ENCODE measurements at places on chromosomes 4 and X. TPM values are rescaled to one million over a fixed set of nuclear protein-coding genes. Genes with fewer than 3 reads are reported as not detected.
A peak's percentile ranks its signal among the peaks of the same experiment; 100 is the strongest.

The GPR143 gene
- 10.6 TPM for total RNA-seq

The SORCS2 gene
- total RNA-seq, result 12.9 TPM

The PPEF1 gene
- total RNA-seq, result 0.34 TPM

The SH3D19 gene
- 38.3 TPM for total RNA-seq

The TRIM75 gene
- not detected for total RNA-seq

The CTSO gene
- 3.2 TPM for total RNA-seq

The RGN gene
- total RNA-seq, result 0.92 TPM

The RBMXL3 gene
- total RNA-seq, result not detected

The STATH gene
- total RNA-seq, result not detected

The C4orf51 gene
- total RNA-seq, result not detected

The CLTRN gene
- 2.0 TPM for total RNA-seq

- no peak for DNase-seq
- no peak overlapping the region for H3K27ac ChIP-seq
- no peak overlapping the region for H3K4me3 ChIP-seq
- H3K4me1 ChIP-seq, result no peaks in the 10 kb centered on the region
Measured at GRCh38 chr4:15332377-15332776, 95.5 kb upstream of the C1QTNF7 start.

GRCh38 chr4:26713563-26714151 is 129.8 kb downstream of the TBC1D19 start:
- no peak overlapping the region for H3K4me3 ChIP-seq
- no peak for DNase-seq
- H3K27me3 ChIP-seq, result no peaks in the 10 kb centered on the region
- no peaks in the 10 kb centered on the region for H3K4me1 ChIP-seq

DNA sequence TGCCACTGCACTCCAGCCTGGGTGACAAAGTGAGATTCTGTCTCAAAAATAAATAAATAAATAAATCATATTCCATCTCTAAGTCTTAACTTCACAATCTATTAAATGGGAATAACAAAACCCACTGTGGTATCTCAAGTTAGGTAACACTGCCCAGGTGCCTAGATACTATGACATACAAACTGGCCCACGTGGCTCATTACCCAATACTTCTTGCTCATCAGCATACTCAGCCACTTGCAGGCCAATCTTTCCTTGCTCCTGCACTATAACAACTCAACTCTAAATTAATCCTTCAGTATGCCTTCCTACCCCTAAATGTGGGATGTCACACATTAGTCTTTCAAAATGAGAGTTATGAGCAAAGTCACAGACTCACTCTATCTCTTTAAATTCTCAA is 230.1 kb downstream of the OPHN1 start:
- H3K4me3 ChIP-seq, result no peak overlapping the region
- no peaks in the 10 kb centered on the region for H3K36me3 ChIP-seq
- no peak for DNase-seq
- no peak overlapping the region for H3K27ac ChIP-seq
- H3K27me3 ChIP-seq, result no peaks in the 10 kb centered on the region

DNA sequence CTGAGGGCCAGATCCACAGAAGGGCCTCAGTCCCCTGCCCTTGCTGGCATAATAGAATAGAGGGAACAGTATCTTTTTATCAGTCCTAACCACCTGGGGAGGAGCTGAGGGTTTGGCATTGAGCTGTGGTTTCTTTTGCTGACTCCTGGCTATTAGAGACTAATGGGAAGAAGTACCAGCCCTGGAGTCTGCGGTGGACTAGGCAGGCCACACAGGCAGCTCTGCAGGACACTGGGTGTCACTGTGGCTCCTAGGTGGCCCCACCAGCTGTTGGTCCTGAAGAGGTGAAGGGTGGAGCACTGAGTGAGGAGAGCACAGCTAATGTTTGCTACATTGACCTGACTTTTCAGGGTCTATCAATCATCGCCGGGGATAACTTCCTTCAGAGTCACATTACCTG is 52.8 kb upstream of the GPC4 start:
- H3K4me1 ChIP-seq, result no peaks in the 10 kb centered on the region
- H3K4me3 ChIP-seq, result no peak overlapping the region
- no peak overlapping the region for H3K27ac ChIP-seq
- no peaks in the 10 kb centered on the region for H3K27me3 ChIP-seq
- no peaks in the 10 kb centered on the region for H3K36me3 ChIP-seq

DNA sequence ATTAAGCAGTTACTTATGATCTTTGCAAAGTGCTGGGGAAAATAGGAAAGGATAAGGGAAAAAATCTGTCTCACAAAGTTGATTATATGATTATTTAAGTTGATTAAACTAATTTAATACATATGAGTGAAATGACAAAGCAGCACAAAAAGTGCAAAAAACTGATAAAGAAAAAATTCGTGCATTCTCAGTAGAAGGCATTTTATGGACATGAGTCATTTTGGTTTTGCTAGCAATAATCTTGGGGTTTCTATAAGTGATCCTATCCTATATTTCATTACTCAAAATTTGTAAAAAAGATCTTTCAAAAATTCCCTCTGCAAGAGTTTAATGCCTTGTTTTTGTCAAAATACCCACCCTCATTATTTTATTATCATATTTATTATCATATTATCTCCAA is 224.2 kb upstream of the ANXA10 start:
- H3K27ac ChIP-seq, result no peak overlapping the region
- H3K36me3 ChIP-seq, result no peaks in the 10 kb centered on the region
- H3K4me1 ChIP-seq, result no peaks in the 10 kb centered on the region
- no peaks in the 10 kb centered on the region for H3K27me3 ChIP-seq

DNA sequence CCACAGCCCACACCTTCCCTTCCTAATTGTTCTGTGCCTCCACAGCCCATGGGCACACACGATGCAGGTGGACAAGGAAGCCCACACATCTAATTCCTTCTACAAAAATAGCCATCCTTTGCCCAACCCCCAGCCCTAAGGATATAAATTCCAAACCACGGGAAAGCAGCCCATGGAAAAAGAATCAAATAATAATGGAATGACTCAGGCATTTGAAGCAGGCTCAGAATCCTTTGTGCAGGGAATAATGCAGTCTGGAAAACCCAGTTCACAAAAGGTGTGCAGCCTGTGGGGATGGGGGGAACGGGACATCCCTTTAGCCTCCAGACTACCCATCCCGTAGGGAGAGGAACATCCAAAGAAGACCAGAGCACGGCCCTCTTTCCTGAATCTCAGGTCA is 342.3 kb upstream of the GALNT7 start:
- peaks cover 9% of the 10 kb centered on the region for H3K4me1 ChIP-seq
- no peak overlapping the region for H3K4me3 ChIP-seq
- no peaks in the 10 kb centered on the region for H3K36me3 ChIP-seq
- H3K27ac ChIP-seq, result no peak overlapping the region

- H3K36me3 ChIP-seq, result no peaks in the 10 kb centered on the region
- peak; percentile 75 for DNase-seq
- peaks cover 29% of the 10 kb centered on the region for H3K27me3 ChIP-seq
- peak overlapping the region; percentile 66 for H3K4me3 ChIP-seq
- H3K4me1 ChIP-seq, result no peaks in the 10 kb centered on the region
- no peak overlapping the region for H3K27ac ChIP-seq
Measured at GRCh38 chr4:83109480-83110222, 4.9 kb downstream of the PLAC8 start.

DNA sequence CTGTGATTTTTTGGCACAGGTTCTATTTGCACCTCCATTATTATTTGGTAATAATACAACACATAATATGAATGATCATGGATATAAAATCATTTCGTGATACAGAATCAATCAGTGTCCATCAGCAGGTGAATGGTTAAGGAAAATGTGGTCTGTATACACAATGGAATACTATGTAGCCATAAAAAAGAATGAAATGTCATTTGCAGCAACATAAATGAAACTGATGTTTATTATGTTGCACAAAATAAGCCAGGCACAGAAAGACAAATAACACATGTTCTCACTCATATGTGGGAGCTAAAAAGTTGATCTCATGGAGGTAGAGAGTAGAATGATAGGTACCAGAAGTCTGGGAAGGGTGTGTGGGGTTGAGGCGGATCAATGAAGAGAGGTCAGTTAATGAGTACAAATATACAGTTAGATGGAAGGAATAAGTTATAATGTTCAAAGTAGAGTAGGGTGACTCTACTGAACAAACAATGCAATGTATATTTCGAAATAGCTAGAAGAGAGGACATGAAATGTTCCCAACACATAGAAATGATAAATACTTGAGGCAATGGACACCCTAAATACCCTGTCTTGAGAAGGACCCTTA is 1.1 kb upstream of the SMARCA1 start:
- peak overlapping the region; percentile 92 for H3K4me3 ChIP-seq
- DNase-seq, result no peak
- H3K36me3 ChIP-seq, result no peaks in the 10 kb centered on the region
- H3K27me3 ChIP-seq, result no peaks in the 10 kb centered on the region
- H3K4me1 ChIP-seq, result no peaks in the 10 kb centered on the region

DNA sequence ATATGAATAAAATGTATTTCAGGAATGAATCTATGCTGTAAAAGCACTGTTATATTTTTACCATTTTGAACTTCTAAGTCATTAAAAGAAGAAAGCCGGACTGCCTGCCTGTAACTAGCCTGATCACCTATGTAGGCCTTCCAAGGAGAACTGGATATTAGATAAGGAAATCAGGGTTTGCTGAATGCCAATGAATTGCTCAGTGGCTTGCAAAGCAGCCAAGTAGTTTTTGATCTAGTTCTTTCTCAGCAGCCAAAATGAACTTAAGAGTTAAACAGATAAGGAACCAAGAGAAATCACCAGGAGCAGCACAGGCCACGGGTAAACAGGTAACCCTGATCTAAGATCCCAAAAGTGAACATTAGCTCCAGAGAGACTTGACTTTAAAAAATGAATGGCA is 3.3 kb downstream of the ANXA5 start:
- H3K4me1 ChIP-seq, result peaks cover 9% of the 10 kb centered on the region
- no peaks in the 10 kb centered on the region for H3K36me3 ChIP-seq
- H3K27ac ChIP-seq, result no peak overlapping the region
- no peak overlapping the region for H3K4me3 ChIP-seq
- H3K27me3 ChIP-seq, result no peaks in the 10 kb centered on the region
- DNase-seq, result no peak

DNA sequence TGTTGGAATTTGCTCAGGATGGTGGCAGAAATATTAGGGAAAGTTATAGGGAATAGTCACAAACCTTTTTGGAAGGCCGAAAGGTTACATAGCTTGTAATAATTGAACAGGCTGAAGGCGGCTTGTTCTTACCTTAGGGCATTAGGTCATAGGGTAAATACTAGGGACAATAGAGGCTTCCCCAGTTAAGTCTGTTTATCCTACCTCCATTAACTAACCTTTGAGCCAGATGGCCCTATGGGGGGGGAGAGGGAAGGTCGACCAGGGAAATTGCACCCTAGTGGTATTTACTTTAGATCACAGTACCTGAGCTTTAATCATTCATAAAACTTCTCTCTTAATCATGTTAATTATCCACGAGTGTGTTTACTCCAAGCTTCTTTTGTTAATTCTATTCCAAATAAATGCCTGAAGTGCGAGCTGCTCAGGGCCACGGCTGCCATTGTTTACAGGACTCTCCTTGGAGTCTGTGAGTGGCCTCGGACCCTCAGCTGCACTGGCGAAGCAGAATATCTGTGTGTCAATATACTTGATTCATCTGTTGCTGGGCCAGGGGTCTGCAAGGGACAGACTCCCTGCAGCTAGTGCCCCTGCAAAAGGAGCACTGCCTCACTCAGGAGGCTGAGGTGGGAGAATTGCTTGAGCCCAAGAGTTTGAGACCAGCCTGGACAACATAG is 22.9 kb downstream of the PAGE2 start:
- no peak for DNase-seq
- no peaks in the 10 kb centered on the region for H3K27me3 ChIP-seq
- no peak overlapping the region for H3K27ac ChIP-seq
- no peaks in the 10 kb centered on the region for H3K4me1 ChIP-seq

GRCh38 chr4:80839281-80839680 is 191.2 kb upstream of the BMP3 start:
- no peak overlapping the region for H3K27ac ChIP-seq
- H3K4me1 ChIP-seq, result no peaks in the 10 kb centered on the region
- no peak overlapping the region for H3K4me3 ChIP-seq
- H3K27me3 ChIP-seq, result no peaks in the 10 kb centered on the region
- no peak for DNase-seq

DNA sequence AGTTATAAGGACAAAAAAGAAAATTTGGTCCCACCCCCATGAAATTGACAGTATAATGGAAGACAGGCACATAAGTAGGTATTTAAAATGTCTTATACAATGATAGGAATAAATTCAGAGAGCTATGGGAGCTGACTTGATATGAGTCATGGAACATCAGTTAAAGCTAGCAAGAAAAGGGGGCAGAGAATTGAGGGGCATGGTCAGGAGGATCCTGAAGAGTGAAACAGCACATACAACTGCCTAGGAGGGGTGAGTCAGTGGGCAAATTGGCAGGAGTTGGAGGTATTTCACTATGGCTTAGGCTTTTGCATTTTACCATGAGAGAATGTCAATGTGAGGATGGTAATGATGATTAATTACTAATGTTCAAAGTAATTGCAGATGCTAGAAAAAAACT is 95.4 kb upstream of the BANK1 start:
- H3K27me3 ChIP-seq, result no peaks in the 10 kb centered on the region
- H3K4me1 ChIP-seq, result peaks cover 22% of the 10 kb centered on the region
- H3K36me3 ChIP-seq, result no peaks in the 10 kb centered on the region

DNA sequence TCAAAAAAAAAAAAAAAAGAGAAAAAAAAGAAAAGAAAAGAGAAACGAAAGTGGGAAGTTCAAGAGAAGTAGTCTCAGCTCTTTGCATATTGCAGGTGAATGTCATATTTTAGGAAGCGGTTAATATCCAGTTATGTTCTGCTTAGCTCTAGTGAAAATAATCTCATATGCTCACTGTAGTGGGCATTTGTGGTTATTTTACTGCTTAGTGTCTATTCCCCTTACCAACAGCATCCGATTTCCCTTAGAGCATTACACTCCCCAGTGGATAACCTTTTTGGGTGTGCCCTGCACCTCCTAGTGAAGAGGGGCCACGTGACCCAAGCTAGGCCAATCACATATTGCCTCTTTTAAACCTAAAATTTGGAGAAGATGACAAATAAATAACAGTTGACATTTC is 111.2 kb upstream of the ZNF827 start:
- no peak overlapping the region for H3K27ac ChIP-seq
- H3K4me1 ChIP-seq, result no peaks in the 10 kb centered on the region
- no peaks in the 10 kb centered on the region for H3K27me3 ChIP-seq
- H3K36me3 ChIP-seq, result no peaks in the 10 kb centered on the region
- no peak overlapping the region for H3K4me3 ChIP-seq
- DNase-seq, result no peak

GRCh38 chr4:25938787-25939186 is 24.8 kb downstream of the SMIM20 start:
- H3K27ac ChIP-seq, result no peak overlapping the region
- H3K4me1 ChIP-seq, result peaks cover 1% of the 10 kb centered on the region
- no peak overlapping the region for H3K4me3 ChIP-seq
- no peaks in the 10 kb centered on the region for H3K27me3 ChIP-seq
- no peaks in the 10 kb centered on the region for H3K36me3 ChIP-seq

- H3K4me3 ChIP-seq, result no peak overlapping the region
- no peaks in the 10 kb centered on the region for H3K36me3 ChIP-seq
- peaks cover 72% of the 10 kb centered on the region for H3K27me3 ChIP-seq
- no peak overlapping the region for H3K27ac ChIP-seq
- no peak for DNase-seq
Measured at GRCh38 chrX:136488706-136489105, 959 bp downstream of the BRS3 start.

DNA sequence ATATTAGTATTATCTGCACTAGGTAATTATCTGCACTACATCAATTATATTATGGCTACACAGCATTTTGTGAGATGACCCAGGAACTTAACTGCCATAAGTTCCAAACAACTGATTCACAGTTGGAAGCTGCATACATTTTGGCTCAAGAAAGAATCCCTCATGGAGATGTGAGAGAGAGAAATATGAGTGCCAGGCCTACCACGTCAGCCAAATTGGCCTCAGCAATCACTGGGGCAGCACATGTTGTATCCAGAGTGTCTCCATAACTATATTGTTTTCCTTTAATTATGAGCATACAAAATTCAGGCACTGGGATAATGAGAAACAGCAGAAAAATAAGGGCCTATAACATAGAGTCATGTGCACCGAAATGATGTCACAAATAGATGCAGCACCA is 174.2 kb upstream of the DMD start:
- H3K36me3 ChIP-seq, result no peaks in the 10 kb centered on the region
- no peaks in the 10 kb centered on the region for H3K27me3 ChIP-seq
- H3K27ac ChIP-seq, result no peak overlapping the region
- H3K4me3 ChIP-seq, result no peak overlapping the region

Data from neural progenitor cell (in vitro differentiated cells).